Keratinocyte (primary cell): ENCODE measurements at places on chromosomes 1 and 21.

DNA sequence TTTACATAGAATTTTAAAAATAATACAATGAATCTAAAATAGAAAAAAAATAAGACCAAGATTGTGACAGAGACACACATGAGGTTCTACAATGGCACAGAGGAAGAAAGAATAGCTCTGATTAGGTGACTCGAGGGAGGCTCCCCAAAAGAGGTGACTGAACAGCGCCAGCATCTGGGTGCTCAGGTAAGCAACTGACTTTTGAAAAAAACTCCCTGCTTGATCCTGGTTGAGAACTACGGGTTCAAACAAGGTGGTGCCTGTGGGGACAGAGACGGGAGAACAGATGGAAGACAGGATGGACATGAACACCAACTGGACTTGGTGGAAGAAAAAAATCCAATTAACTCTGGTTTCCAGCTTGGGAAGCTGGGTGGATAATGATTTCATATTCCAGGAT, 22.5 kb downstream of the BATF3 start:
- no peak for DNase-seq

DNA sequence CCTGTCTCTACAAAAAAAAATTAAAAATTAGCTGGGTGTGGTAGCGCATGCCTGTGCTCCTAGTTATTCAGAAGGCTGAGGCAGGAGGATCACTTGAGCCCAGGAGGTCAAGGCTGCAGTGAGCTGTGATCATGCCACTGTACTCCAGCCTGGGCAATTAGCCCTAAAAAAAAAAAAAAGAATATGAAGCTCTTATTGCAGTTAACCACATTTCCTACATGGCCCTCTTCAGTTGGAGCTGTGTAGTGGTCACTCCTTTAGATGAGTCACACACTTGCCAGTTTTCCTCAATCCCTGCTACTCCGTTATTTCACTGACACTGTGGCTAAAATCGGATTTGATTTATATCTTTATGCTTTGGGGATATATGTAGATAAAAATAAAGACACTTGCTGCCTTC, 11.8 kb downstream of the NFYC start:
- DNase-seq, result no peak

- no peak for DNase-seq
Measured at GRCh38 chr1:54047384-54048305, 5.4 kb downstream of the TMEM59 start.

- no peak for DNase-seq
Measured at GRCh38 chr1:99662539-99663080, 16.7 kb downstream of the PALMD start.

GRCh38 chr21:38772646-38773045, 33.1 kb upstream of the ETS2 start:
- DNase-seq, result no peak

GRCh38 chr1:50966991-50967390, 3.1 kb upstream of the CDKN2C start:
- DNase-seq, result no peak

DNA sequence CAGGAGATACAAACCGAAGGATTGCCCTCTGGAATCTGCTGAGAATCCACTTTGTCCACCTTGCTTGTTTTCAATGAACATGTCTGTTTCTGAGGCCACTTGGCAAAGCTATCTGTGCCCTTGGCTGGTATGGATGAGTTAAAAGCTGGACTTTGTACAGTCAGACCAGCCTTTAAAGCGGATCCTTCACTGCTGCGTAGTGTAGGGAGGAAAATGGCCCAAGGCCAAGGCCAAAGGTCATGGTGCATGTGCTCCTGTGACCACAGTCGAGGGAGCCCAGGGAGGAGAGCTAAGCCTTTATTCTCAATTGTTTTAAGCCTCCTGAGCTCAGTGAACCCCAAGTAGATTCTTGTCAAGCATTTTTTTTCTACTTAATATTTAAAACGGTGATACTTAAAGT, 37.0 kb downstream of the KCNJ15 start:
- no peak for DNase-seq

- no peak for DNase-seq
Measured at GRCh38 chr1:66542811-66543767, 9.1 kb downstream of the SGIP1 start.

DNA sequence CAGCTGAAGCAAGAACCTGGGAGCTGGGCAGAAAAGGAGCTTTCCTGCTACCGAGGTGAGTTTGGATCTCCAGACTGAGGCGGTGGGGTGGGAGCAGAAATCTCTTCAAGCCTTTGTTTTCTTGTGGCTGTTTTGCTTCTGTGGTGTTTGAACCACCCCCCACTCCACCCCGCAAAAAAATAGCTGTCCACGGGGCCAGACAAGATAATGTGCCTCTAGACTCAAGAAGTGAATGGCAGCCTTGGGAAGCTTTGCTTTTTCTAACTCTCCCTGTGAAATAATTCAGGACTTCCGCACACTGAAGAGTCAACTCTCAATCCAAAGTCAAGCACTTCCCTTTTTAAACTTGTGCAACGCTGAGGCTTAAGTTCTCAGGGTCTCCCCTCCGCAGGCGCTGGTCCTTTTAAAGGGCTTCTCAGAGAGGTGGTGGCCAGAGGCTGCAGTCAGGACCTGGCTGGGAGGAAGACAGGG, 159.6 kb upstream of the COA6 start:
- DNase-seq, result no peak

GRCh38 chr1:109246141-109246551, 3.2 kb upstream of the CELSR2 start:
- DNase-seq, result no peak

- DNase-seq, result peak; percentile 73
Measured at GRCh38 chr1:11736746-11737639, 1.1 kb downstream of the AGTRAP start.

DNA sequence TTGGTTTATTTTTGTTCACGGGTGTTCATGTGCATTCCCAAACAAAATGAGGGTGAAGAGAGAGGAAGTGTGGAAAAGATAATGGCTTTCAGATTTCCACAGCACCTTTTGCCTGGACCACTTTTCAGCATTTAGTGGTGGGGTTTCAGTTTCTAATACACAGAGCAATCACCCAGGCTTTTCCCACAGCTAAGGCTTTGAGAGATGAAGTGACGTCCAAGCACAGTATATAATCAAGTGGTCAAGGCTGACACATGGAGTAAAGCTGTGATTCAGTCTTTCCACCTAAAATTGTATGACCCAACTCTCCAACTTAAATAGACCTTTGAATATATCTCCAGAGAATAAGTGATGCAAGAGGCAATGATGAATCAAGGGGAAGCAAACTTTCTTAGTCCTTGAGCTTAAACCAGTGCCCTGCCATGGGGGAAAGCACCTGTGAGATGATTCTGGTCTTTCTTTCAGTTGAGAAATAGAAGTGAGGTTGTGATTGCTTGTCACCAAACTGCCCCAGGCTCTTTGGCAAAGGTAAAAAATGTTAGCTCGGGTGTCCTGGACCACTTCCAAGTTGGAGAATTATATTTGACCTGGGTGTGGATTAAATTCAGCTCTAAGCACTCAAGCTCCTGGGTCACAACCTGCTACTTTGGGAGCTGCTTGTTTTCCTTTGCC, 2.4 kb upstream of the PIK3R3 start:
- no peak for DNase-seq

DNA sequence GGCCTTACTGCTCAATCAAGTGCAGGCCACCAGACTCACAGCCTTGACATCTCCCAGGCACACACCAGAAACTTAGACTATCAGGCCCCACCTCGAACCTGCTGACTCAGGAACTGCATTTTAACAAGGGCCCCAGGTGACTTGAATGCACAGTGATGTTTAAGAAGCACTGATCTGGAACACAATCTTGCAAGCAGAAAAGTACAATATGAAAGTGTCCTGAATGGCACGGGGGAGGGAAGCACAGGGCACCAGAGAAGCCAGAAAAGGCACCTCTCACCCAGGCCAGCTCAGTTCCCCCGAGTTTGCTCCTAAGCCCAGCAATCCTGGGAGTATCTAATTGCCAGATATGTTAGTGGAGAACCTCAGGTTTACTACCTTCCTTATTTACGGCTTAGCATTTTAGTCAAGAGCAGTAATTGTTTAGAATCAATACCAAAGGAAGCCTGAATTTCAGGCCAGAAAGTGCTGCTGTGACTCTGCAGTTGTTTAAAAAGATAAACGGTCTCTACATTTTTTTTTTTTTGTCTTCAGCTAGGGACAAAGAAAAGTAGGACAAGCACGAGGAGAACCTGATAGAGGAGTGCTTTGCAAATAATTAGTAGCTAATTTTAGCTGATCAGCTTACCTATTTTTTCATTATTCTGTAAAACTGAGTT, 50.9 kb upstream of the CDC42BPA start:
- DNase-seq, result no peak

DNA sequence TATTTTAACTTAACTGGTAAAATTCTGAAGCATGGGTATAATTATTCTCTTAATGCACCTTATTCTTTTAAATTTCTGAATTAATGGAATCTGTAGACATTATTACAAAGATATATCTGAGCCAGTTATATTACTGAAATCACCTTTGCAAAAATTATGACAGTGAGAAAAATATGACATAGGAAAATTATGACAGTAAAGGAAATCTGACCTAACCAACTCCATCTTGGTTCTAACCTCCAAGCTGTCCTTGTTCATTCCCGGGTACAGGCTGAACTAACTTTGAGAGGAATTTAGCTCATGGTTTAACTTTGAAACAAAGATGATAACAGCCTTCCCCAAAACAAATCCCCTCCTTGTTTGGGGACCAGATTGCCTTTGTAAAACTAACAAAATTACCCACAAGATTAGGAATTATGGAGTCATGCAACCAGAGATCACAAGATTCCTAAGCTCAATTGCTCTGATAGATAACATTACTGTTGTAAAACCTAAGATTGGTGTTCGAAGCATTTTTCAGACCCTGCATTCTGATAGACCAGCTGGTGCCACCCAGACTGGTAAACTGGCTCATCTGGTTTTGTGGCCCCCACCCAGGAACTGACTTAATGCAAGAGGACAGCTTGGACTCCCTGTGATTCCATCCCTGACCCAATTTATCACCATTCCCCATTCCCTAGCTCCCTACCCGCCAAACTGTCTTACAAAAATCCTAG, 9.4 kb upstream of the CD55 start:
- DNase-seq, result no peak

GRCh38 chr1:160018900-160019299, 12.9 kb downstream of the PIGM start:
- no peak for DNase-seq

DNA sequence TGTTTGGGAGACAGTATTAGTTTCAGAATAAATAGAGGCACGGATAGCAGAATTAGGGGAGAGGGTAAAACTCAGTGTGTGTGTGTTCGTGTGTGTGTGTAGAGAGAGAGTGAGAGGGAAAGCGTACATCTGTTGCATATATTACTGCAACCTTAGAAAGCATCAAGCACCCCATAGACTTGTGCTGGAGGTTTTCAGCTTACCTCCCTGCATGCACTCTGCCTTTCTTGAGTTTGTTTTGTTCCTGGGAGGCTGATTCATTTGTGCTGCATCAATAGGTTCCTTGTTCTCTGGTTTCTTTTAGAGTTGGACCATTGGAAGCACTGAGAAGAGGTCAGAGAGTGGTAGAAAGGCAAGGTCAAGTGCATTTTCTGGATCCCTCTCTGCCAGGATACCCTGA, 104.4 kb upstream of the KCNK1 start:
- no peak for DNase-seq

GRCh38 chr1:2433936-2434655, 21.7 kb upstream of the PEX10 start:
- DNase-seq, result no peak

- no peak for DNase-seq
Measured at GRCh38 chr1:189522441-189522840, 955.2 kb downstream of the BRINP3 start.

GRCh38 chr1:97053268-97053667, 331.7 kb downstream of the PTBP2 start:
- DNase-seq, result no peak

GRCh38 chr1:94539496-94539895, 2.1 kb downstream of the F3 start:
- DNase-seq, result no peak

DNA sequence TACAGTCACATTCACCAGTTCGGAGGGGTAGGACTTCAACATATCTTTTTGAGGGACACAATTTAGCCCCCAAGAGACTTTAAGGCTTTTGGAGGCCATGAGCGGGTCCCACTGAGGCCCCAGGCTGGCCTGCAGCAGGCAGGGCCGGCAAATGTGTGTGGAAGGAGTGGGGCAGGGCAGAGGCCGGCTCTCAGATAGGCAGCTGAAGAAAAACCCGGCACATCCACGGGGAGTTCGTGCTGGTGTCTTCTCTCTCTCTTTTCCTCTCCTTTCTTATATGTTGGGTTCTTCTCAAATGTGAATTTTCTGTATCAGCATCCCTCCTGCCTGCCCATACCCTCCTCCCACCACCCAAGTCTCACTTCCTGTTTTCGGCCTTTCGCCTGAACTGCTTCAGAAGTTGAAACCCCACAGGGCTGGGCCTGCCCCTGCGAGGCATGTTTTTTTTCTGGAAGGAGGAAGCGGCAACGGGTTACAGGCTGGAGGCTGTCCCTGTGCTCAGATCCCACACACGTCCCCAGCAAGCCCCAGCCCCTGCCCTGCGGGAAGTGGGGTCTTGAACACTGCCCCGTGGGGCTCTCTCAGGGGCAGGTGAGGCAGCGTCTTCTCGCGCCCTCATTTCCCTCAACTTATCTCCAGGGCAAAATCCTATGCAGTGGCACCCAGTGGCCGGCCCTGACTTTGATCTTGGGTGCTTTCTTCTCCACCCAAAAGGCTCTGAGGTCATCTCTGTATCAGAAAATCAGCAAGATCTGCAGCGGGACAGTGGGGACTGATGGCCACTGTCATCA, 9.7 kb upstream of the UMODL1 start:
- no peak for DNase-seq

GRCh38 chr1:235018720-235019444, 109.8 kb downstream of the TOMM20 start:
- no peak for DNase-seq

DNA sequence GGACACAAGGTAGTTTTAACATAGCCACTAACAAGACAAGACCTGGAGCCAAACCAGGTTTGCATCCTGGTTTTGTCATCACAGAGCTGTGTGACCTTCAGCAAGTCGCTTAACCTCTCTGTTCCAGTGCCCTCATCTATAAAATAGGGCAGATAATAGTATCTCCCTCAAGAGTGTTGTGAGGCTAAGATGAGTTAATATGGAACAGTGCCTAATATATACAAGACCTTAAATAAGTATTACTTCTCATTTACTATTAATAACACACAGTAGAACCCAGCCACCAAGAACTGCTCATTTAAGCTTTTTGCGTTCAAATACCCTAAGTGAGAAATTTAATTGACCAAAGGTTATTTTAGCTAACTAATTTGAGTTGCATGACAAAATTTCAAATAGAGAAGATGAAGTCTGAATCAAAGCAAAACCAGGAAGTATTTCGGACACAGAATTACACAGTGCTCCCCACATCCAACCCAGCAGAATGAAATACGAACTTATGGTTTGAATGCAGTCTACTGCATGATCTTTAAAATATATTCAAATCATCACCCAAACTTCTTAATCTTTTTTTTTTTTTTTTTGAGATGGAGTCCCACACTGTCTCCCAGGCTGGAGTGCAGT, 123.9 kb upstream of the KRTAP19-8 start:
- DNase-seq, result no peak

- DNase-seq, result no peak
Measured at GRCh38 chr21:29613021-29613420, 314.3 kb downstream of the BACH1 start.
